ENCODE measurements at places on chromosomes 7 and 10. TPM values are rescaled to one million over a fixed set of nuclear protein-coding genes. Genes with fewer than 3 reads are reported as not detected.
A peak's percentile ranks its signal among the peaks of the same experiment; 100 is the strongest.

- ATAC-seq, result no peak
Measured at GRCh38 chr10:77773631-77774426, 136.2 kb upstream of the KCNMA1 start.

The ARMH3 gene
- 21.7 TPM for total RNA-seq

The FBXL13 gene
- total RNA-seq, result 0.36 TPM

The PNLIPRP1 gene
- not detected for total RNA-seq

DNA sequence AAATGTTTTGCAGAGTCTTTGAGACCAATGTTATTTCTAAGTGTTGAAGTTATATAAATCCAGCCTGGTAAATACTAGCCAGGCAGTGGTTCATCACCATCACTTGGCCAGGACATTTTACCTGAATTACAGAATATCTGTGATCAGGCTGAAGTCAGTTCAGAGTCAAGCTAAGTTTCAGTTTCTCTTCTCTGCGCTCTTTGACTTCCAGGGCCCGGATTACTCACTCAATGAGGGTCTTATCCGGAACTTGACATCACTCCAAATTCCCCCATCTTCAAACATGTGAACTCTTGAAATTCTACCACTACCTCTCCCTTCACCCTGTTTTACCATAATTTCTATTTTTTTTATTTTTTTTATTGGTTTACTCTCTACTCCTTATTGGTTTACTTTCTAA lies 36.6 kb upstream of the CCAR1 start:
- ATAC-seq, result no peak

GRCh38 chr10:70695241-70696030 lies 23.1 kb downstream of the ADAMTS14 start:
- no peak for ATAC-seq

GRCh38 chr7:148149730-148150129 lies 440.8 kb upstream of the C7orf33 start:
- no peak for ATAC-seq

DNA sequence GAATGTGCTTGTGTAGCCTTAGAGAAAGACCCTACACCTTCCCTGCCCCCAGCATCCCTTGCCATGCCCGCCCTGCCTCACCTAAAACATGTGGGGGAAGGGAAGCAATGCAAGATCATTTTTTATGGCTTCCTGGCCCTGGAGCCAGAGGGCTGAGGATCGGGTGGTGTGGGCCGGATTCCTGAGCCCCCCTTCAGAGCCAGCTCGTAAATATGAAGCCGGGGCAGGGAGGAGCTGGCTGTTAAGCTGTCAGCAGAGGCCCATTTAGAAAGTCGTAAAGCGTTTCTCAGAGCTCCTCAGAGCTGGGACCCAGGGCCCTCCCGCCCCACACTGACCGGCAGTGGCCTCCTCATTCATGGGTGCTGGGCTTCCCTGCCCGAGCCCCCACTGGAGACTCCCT lies 23.9 kb downstream of the UNC5B start:
- ATAC-seq, result no peak

The PKD2L1 gene
- total RNA-seq, result not detected

DNA sequence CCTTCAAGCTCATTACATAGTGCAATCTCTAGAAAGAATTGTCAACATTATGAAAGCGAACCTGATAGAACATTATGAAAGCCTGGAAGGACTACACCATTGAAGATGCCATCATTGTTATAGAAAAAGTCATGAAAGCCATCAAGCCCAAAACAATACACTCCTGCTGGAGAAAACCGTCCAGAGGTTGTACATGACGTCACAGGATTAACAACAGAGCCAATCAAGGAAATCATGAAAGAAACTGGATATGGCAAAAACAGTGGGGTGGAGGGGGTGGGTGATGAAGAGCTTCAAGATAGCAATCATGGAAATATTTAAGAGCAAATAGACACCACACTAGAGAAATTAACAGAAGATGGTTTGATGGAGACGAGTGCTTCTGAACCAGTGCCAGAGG lies 45.7 kb downstream of the TOMM7 start:
- no peak for ATAC-seq

- ATAC-seq, result no peak
Measured at GRCh38 chr7:69403169-69403568, 195.1 kb upstream of the AUTS2 start.

GRCh38 chr7:1742555-1743303 lies 72.7 kb downstream of the ELFN1 start:
- ATAC-seq, result peak; percentile 11

DNA sequence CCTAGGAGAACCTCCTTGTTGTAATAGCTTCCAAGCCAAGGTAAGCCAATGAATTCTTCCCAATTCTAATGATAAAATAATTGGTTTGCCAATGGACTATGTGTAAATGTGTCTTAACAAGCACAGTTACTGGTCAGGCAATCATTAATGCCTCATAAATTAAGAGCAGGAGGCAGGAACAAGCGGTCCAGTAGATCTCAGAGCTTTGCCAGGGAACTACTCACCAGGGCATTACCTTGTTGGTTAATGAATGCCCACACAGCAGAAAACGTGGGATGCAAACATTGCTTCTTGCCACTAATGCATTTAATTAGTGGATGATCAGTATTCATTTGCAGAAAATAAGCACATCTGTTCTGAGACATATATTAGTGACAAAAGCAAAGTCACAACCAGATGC lies 26.7 kb upstream of the ZNF800 start:
- ATAC-seq, result no peak

The PTPRZ1 gene
- 56.2 TPM for total RNA-seq

- ATAC-seq, result no peak
Measured at GRCh38 chr7:1950452-1951158, 280.5 kb downstream of the ELFN1 start.

The MIOS gene
- 36.2 TPM for total RNA-seq

GRCh38 chr7:37833107-37833817 lies 15.1 kb upstream of the NME8 start:
- peak; percentile 33 for ATAC-seq

DNA sequence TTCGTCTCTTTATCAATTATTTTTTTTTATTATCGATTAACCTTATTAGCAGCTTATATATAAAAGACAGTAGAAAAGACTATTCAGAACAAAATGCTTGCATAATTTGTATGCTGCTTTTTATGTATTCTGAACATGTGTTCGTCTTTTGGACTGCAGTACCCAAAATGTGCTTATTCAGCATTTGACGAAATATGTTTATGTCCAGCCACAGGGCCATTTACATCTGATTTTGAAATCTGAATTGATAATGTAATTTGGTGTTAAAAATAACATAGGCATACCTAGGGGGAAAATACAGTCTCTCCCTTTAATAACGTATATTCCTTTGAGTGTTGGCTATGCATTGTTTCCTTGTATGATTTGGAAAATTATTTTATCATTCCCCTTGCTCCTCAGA lies 386.0 kb downstream of the EXOC4 start:
- ATAC-seq, result no peak

DNA sequence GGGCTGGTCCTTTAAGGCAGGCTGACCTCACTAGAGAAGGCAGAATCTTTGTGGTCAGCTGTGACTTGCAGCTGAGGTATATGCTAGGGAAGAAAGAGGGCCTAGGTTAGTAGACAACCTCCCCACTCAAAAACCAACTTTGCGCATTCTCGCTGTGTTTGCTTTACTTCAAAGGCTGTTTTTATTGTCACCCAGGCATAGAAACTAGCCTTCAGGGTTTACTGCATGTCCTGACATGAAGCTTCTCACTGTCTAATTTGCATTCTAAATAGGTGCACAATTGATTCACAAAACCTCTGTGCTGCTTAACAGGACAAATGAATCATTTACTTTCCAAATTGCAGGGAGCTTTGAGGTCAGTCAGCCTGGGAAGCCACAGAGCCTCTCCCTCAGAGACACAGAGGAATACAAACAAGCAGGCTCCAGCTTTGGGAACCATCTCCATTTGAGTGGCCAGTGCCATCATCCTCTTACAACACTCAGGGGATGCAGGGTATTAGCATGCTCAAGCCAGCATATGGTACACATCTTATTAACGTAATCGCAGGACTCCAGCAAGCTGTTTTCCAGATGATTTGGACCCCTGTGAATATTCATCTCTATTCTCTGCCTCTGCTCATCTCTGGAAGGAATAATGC lies 596.4 kb upstream of the GHITM start:
- peak; percentile 48 for ATAC-seq

- ATAC-seq, result no peak
Measured at GRCh38 chr7:77184990-77185389, 14.6 kb downstream of the FGL2 start.

The KLHL7 gene
- 18.1 TPM for total RNA-seq

The C10orf88 gene
- 4.7 TPM for total RNA-seq

GRCh38 chr10:31103112-31103511 lies 71.4 kb upstream of the ZNF438 start:
- ATAC-seq, result no peak

DNA sequence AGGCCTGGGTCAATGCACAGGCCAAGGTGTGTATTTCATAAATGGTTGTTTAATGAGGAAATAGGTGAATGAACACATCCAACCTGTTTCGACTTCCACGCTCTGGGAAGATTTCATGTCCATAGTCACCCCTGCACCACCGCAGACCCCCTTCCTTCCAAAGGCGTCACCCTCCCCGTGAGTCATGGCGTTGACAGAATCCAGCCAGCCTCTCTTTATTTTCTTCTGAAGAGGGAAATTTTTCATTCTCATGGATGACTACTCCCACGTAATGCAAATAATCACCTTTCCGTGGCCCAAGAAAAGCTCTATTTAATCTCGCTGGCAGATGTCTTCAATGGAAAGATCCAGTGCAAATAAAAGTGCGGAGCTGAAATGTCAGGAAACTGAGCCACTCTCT lies 75.3 kb upstream of the FOXK1 start:
- no peak for ATAC-seq

- ATAC-seq, result no peak
Measured at GRCh38 chr10:17682236-17682946, 38.4 kb downstream of the STAM start.

DNA sequence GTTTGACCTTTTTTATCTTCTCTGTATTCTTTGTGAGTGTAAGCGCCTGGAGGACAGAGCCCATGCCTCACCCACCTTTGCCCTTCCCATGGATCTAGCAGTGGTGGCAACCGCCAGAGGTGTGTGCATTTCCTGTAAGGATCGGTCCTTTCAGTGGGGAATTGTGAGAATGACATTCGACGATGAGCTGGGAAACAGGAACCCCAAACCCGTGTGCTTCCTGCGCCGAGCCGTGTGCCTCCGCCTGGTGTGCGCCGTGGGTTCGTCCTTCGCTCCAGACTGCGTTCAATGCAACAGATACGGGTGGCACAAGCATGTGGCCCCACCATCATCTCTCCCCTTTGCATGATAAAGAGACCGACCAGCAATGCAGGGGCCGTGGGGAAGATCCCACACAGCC lies 1.7 kb upstream of the DIP2C start:
- ATAC-seq, result no peak

DNA sequence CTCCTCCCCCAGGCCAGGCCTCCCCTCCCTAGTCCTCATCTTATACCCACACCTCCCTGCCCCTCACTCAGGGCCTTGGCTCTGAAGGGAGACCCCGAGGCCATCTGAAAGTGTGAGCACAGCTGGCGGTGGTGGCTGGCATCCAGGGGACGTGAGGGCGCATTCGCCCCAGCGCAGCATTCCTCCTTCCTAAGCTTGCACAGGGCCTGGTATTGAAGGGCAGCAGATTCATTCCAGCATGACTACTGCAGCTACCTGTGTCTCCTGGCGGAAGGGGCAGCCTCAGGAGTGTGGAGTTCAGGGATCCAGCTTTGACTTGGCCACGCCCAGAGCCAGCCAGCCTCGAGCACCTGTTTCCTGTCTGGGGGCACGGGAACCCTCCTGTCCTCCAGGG lies 72.6 kb downstream of the PARP12 start:
- no peak for ATAC-seq

The DNAJB6 gene
- 145 TPM for total RNA-seq

- peak; percentile 66 for ATAC-seq
Measured at GRCh38 chr10:10394933-10395658, 622.6 kb upstream of the CELF2 start.

The HTR5A gene
- total RNA-seq, result not detected

GRCh38 chr7:113764401-113765035 lies 154.3 kb downstream of the PPP1R3A start:
- no peak for ATAC-seq

DNA sequence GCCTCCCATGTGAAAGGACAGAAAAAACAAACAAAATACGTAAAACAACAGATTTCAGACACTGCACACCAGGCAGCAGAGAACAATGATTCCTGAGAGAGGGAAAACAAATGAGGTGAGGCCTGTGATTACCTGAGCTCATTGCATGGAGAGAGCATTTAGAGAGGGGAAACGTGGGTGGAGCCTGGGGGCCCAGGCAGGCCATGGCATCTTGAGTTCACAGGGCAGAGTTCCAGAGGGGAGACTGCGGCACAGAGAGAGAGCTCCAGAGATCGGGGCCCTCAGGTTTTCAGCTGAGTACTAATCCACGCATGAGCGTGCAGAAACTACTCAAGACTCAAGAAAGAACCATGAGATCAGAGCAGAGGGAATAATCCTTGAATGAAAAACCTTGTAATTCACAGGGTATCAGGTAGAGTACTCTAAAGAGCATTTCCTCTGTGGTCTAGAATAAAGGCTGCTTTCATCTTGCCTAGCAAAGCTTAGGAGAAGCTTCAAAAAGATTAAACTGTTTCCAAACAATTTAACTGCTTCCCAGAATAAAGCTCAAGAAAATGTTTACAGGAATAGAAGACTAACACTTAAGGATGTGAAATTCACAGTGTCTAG lies 46.6 kb upstream of the ARHGAP12 start:
- ATAC-seq, result no peak

GRCh38 chr10:119421891-119422681 lies 120.4 kb downstream of the RGS10 start:
- ATAC-seq, result no peak

DNA sequence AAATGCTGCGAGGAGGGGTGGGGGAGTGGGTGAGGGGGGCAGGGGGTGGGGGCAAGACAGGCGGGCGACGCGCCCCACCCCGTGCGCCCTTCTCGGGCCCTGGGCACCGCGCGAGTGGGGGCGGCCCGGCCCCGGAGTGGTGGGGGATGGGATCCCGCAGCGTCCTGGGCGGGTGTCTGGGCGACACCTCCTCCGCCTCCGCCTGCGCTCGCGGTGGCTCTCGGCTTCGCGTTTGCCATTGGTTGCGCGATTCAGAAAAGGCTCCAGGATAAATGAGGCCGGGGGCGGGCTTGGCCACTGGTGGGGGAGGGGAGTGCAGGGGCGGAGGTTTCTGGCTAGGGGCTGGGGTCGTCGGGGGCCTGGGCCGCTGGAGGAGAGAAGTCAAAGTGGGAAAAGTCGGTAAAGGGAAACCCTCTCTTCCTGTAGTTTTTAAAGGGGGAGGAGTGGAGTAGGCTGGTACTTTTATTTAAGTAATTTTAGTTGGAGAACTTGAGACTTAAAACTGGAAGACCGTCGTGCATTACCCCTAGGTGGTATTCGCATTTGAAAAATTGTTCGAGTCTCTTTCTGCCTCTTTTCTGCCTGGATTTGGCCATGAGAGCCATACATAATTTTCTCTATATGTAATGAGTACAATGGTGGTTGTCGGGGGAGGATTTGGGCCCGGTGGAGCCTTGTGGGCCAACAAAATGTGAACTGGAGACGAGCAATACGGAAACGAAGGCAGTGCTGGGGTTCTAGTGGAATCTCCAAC lies 992 bp upstream of the IGF2BP3 start:
- peak; percentile 6 for ATAC-seq

- no peak for ATAC-seq
Measured at GRCh38 chr10:112701878-112702255, 248.2 kb upstream of the TCF7L2 start.

The COL26A1 gene
- total RNA-seq, result not detected

The ST8SIA6 gene
- 1.6 TPM for total RNA-seq

The LRRC18 gene
- total RNA-seq, result not detected

All from esophagus mucosa (tissue), 1 donor.